Ureter (tissue), 1 donor: ENCODE measurements at places on chromosomes 12 and 14.

GRCh38 chr14:56026506-56026905 lies 91.7 kb upstream of the PELI2 start:
- DNase-seq: no peak

DNA sequence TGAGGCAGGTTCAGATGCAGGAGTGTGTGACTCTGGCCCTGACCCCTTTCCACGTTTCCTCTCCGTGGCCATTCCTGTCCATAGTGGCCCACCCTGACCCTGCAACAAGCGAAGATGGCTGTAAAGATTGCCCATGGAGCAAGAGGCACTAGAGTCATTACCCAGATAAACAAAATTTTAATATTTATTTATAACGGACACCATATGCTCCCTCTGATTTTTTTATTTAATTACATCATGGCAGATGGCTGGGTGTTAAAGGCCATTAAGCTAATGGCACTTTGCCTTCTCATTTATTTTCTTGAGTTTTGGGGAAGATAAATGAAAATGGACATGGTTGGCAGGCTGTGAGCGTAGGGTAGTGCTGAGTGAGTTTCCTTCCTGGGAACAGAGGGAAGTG lies 58.7 kb downstream of the WSCD2 start:
- no peak for DNase-seq

GRCh38 chr12:30719060-30719459 lies 23.4 kb upstream of the IPO8 start:
- no peak for DNase-seq

- DNase-seq: no peak
These were observed 3.3 kb downstream of the MTA1 start for GRCh38 chr14:105422695-105423487.

- no peak for DNase-seq
These were observed 37.4 kb downstream of the DIO3 start for GRCh38 chr14:101598571-101599233.

DNA sequence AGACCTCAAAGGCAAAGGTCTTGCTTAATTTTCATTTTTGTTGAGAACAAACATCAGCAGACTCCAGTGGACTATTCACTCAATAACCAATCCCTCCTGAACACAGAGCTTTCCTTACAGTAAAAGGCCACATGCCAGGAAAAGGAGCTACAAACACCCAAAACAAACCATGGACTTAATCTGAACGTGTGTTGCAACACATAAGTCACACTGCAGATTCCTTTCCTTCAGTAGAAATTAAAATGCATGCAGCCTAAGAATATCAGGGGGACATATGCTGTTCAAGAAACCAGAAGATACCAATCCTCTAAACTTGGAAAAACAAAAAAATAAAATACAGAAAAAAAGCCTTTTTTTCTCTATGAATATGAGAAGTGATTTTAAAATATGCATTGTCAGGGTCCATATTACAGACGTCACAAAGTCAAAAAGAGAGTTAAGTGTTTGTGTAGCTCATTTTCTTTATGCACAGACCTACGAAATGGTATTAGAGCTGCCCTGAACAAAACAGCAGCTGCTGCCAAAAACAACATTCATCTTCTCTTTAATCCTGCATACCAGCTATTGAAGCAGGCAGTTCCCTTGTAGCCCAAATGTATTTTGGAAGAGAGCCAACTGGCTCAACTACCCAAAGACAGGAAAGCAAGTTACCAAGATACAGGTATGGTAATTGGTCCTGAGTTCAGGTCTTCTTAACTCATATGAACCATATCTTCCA lies 26.2 kb downstream of the KITLG start:
- no peak for DNase-seq

- DNase-seq: peak; percentile 83
These were observed 38.3 kb upstream of the PNMA1 start for GRCh38 chr14:73752297-73752992.

DNA sequence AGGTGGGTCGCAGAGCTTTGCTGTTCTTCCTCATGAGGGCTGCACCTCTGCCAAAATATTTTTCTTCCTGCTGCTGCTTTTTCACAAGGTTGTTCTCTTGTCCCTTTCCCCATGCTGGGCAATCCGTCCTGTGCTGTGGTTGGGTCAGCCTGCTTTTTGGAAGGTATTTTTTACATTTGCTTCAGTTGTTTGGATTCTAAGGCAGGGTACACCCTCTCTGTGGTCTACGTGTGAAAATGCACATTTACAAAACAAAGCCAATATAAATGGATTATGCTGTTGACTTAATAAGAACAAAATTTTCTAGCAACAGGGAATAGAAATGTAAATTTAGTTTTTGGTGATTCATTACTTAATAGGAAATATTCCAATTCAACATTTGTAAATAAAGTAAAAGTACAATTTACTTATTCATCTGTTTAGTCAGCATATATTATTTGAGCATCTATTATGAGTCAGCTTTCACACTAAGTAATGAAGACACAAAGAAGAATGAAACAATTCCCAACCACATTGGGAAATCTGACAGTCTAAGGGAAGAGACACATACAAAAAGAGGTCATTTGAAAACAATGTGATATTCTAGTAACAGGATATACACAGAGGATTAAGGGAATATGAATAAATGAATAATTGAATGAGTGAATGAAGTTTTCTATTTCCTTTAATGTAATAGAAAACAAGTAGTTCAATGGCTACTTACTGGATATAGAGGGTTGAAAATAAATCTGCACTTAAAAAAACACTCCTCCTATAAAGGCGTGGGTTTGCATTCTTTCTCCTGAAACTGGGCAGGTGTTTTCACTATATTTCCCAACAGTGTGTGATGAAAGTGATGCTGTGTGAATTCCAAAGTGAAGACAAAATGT lies 94.6 kb upstream of the PRICKLE1 start:
- DNase-seq: no peak

GRCh38 chr12:64577046-64577445 lies 33.2 kb upstream of the RASSF3 start:
- DNase-seq: no peak

- DNase-seq: no peak
These were observed 52.7 kb downstream of the PTGER2 start for GRCh38 chr14:52366796-52367315.

DNA sequence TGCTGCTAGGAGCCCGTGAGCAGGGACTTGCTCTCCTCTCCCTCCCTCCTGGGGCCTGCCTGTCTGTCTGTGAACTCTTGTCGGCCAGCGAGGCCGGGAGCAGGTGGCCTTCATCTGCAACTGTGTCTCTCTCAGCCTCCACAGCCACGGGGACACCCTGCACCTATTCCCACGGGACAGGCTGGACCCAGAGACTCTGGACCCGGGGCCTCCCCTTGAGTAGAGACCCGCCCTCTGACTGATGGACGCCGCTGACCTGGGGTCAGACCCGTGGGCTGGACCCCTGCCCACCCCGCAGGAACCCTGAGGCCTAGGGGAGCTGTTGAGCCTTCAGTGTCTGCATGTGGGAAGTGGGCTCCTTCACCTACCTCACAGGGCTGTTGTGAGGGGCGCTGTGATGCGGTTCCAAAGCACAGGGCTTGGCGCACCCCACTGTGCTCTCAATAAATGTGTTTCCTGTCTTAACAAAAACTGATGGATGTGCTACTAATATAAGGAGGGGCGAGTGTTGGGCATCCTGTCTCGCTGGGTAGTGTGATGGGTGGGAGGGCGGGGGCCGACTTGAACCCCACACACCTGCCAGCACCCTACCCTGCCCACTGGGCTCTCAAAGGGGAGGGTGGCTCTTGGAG lies 34.8 kb downstream of the MEG3 start:
- DNase-seq: no peak

- no peak for DNase-seq
These were observed 179.6 kb downstream of the TMTC2 start for GRCh38 chr12:82866227-82866775.

GRCh38 chr12:62805517-62805916 lies 129.4 kb downstream of the PPM1H start:
- DNase-seq: no peak

GRCh38 chr12:52322069-52322468 lies 871 bp upstream of the KRT83 start:
- no peak for DNase-seq

GRCh38 chr14:101933209-101933608 lies 31.2 kb upstream of the DYNC1H1 start:
- DNase-seq: no peak

GRCh38 chr12:47819138-47819895 lies 386 bp downstream of the HDAC7 start:
- peak; percentile 76 for DNase-seq

DNA sequence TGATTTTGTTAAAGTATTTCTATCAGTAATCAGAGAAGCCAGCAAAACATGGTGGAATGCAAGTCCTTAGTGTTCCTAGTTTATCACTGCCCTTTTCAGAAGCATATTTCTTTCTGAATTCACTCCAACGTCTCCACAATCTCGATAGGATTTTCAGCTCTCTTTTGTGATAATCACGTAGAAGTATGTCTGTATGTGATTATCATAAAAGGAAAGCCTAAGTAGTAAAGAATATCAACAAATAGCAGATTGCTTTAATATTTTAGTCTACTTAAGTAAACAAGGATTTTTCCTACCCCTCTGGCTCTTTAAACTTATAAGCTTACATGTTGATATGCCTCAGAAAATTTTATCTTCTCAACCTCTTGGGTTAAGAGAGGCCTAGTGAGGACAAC lies 147.4 kb upstream of the NUDT4 start:
- no peak for DNase-seq

- no peak for DNase-seq
These were observed 22.5 kb upstream of the GALNT9 start for GRCh38 chr12:132351751-132352495.

- DNase-seq: no peak
These were observed 38.8 kb downstream of the SLC15A5 start for GRCh38 chr12:16238661-16239060.

GRCh38 chr14:81474685-81475324 lies 58.8 kb downstream of the SEL1L start:
- DNase-seq: no peak

DNA sequence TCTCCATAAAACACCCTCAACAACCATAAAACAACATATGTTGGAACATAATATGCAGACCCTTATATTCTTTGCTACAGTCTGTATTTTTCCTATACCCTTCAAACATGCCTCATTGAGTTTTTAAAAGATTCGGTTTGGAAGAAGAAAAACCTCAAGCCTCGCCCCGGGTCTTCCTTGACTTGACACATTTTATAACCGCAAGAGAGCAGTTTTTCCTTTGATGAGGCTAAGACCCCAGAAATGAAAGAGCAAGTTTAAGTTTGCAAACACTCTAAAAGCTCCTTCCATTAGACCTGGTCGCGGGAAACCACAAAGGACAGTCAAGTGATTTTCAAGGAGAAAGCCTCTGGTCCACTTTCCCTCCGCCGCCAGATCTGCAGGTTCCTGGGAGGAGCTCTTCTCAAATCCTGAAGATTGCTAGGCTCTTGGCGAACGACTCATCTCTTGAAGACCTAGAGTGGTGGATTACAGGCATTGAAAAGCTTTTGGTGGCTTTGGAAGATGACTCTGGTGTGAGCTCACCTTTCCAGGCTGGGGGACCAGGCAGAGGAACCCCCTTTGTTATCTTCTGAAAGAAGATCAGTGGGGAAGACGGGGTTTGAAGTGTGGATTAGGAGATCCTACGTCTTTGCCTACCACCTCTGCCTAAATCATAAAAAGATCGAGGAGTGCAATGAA lies at the start of gene ASCL4:
Gene ASCL4 (plus strand): TSS at position 356 of the 681 bp plus-strand sequence. CDS start 515 bp downstream, outside the sequence.
- DNase-seq: no peak

- DNase-seq: no peak
These were observed 17.9 kb downstream of the PACS2 start for GRCh38 chr14:105332350-105332874.

- DNase-seq: no peak
These were observed 34.7 kb upstream of the RTRAF start for GRCh38 chr14:51954657-51955056.

- no peak for DNase-seq
These were observed at the start of gene DNAJC22 for GRCh38 chr12:49346659-49347310. Gene DNAJC22 (plus strand): TSS chr12:49346888. CDS start chr12:49348873, 1,985 bp downstream.

- no peak for DNase-seq
These were observed 379.8 kb upstream of the PRICKLE1 start for GRCh38 chr12:42969355-42969754.

GRCh38 chr12:95837240-95838038 lies 21.3 kb upstream of the SNRPF start:
- no peak for DNase-seq

- DNase-seq: peak; percentile 86
These were observed 39.7 kb downstream of the PSMA6 start for GRCh38 chr14:35331605-35332516.

DNA sequence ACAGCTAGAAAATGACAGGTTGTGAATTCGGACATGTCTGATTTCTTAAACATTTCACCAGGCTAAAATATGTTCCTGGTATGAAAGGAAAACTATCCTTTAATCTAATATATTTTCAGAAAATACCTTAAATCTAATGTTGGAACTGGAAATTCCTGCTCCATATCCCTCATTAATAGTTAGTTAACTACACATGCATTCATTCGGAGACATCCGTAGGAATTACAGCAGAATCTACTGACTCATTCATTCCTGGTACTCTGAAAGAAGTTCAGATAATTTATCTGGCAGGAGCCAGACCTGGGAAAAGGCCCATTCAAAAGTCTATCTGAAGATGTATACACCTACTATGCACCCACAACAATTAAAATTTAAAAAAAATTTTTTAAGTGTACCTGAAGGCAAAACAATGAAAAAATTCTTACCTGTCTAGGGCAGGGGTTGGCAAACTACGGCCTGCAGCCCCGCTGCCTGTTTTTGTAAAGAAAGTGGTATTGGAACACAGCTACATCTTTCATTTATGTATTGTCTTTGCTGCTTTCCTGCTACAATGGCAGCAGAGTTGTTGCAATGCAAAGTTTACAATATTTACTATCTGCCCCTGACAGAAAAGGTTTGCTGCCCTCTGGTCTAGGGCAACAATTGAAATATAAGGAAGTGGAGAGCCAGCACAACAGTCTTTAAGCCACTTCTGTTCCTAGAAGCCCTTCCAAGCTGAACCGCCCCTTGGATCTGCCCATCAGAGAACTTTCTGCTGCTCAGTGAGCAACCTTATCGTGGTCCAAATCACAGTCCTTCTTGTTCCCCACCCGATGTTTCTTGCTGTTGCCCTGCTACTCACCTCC lies 17.9 kb upstream of the NFYB start:
- no peak for DNase-seq

- no peak for DNase-seq
These were observed 14.8 kb upstream of the ADIPOR2 start for GRCh38 chr12:1676043-1676442.

DNA sequence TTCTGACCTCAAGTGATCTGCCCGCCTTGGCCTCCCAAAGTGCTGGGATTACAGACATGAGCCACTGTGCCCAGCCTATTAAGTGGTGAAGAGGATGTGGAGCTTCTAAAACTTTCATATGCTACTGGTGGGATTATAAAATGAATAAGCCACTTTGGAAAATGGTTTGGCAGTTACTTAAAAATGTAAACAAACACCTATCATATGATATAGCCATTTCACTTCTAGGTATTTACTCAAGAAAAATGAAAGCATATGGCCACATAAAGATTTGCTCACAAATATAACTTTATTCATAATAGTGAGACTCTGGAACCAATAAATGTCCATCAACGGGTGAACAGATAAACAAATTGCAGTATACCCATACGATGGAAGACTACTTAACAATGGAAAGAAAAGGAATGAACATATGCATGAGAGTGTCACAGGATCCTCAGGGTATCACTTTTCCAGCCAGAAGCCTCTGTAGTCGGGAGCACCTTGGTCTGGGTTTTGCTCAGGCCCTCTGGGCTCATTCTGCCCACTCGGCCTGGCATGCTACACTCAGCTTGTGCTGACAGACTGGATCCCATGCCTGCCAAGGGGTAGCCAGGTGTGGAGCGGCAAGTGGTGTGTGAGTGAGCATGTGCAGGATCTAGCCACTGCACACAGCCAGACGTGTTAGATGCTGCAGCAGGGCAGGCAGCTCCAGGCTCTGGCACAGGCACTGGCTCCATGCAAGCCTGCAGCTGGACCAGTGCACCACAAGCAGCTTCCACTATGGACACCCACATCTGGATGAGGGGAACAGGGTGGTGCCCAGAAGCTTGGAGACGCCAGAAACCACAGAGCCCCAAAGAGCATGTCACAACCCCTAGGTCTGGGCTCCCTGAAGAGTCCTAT lies 213.2 kb upstream of the DIO3 start:
- DNase-seq: peak; percentile 18
